ENCODE measurements at places on chromosomes 3 and 15.

GRCh38 chr3:25405335-25405734, 22.7 kb upstream of the RARB start:
- no peak for DNase-seq

GRCh38 chr3:24562895-24563294, 68.2 kb upstream of the THRB start:
- no peak for DNase-seq

DNA sequence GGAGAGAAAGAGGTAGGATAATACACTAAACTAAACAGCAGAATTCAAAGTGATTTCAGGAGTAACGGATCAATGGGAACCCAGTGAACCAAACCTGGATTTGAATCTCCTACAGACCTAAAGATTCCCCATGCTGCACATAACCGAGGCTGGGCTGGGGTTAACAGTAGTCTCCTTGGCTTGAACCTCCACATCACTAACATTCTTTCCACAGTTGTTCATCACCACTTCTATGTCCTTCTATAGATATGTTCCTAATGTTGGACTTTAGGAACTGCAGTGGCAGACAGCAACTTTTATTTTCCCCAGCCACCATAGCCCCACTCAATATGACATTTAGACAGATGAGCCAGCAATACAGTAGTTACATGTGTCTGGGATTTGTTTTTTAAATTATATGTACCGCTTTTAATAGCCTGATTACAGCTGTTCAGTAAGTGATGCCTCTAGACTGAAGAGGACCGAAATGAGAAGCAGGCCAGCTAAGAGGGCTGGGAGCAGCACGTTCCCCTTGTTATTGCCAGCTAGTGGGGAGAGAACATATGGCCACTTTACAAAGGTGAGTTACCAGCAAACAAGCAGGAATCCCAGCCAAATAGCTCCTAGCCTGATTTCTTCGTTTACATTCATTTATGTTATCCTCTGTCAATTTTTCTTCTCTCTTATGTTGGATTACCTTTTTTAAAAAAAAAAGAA, 472.6 kb upstream of the CDIN1 start:
- DNase-seq: no peak

DNA sequence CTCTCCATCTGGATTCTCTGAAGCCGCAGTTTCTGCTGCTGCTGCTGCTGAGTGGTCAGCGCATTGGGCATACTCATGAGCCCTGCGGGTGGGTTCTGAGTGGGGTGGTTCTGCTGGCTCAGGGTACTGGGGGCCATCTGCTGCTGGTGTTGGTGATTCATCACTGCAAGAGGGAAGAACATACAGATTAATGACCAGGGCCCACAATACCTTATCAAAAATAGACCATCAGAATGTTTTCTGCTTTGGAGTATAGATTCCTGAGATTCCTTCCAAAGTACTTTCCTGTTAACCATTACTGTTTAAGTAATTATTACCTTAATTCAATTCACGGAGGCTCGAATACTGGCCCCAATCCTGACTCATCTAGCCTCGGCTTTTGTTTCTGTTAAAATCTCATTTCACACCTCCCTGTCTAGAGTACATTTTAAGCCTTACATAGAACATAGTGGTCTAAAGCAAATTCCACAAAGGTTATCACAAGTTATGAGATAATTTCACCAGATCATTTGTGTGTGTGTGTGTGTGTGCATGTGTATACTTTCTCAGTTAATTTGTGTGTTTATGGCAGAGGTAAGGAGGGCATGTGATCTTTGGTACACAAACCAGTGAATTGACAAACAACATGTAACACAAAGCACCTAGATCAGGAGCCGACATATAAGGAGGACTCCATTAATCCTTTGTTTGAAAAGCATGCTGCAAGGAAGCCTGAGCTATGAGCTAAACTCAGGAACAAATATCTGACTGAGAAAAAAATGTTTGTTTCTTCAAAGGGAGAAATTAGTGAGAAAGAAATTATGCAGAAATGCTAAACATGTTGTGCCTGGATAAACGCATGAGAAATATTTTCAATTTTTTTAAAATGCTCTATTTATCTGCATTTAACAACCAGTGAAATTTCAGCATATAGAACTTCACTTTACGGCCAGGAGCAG, 68.1 kb downstream of the TM4SF4 start:
- DNase-seq: no peak

DNA sequence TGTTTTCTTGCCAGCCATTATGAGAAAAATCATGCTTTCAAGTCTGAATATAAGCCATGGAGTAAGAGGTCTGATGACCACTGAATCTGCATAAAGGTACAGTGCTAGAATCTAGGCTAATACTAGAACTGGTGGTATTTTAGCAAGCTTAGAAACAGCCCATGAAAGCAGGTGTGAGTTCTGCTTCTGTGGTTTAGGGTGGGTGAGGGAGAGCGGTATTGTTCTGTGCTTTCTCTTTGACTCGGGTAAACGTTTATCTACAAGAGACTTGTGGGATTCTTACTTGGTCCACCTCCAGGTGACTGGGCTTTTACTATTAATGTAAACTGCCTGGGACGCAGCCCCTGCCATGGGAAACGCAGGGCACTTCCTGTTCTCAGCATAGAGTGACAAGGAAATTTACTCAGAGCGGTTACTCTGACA, 55.2 kb downstream of the PGPEP1L start:
- no peak for DNase-seq

- DNase-seq: no peak
Observed at GRCh38 chr3:46245146-46245545, 2.9 kb downstream of the CCR3 start.

DNA sequence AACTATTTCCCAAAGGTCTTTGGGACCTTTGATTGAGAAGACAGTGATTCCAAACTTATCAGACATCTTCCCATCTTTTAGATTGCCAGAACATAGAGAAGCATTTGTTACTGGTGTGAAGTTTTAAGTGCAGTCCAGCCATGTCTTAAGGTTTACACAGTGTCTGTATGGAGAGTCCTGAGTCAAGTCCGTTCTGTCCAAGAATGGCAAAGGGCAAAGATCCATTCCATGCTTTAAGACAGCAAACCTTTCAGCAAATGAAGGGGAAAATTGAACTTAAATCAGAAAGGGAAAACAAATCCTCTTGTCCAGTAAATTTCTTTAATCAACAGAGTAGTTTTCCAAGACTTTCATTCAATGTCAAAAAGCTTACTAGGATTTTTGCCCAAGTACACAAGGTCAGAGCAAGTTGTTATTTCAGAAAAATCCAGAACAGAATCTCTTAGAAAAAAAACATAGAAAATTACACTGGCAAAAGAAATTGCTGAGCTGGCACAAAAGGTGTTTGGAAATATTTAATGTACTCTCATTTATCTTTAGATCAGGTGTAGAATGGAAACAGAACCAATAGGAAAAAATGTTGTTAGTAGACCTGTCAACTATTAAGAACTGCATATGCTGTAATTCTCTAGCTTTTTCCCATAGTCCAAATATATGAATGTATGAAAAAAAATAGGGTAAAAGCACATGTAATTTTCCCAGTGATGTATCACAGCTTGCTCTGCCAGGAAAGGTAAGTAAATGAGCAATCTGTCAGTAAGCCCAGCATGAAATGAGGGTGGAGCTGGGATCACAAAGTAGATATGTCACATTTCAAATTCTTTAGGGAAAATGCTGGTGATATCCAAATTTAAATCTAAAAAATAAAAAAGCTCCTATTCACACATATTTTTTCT, 1099.9 kb downstream of the TUSC7 start:
- DNase-seq: no peak

DNA sequence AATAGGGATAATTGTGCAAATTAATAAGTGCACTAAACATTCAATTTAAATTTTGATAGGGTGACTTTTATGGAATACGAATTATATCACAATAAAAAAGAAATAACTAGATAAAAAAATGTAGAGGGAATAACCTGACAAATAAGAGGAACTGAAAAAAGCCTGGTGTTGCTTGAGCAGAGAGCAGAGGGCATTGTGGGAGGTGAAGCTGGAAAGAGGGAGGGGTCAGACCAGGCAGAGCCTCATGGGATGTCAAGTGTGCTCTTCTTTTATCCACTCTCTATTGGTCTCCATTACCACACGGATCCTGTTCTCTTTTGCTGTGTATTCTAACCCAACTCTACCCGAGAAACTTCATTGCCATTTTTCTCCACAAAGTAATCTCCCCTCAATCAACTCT, 264.0 kb upstream of the CRBN start:
- DNase-seq: no peak

- DNase-seq: no peak
Observed at GRCh38 chr3:181134873-181135272, 145.3 kb upstream of the DNAJC19 start.

- DNase-seq: no peak
Observed at GRCh38 chr3:4997946-4998345, 18.7 kb downstream of the BHLHE40 start.

GRCh38 chr3:151593928-151594327, 133.1 kb upstream of the IGSF10 start:
- DNase-seq: no peak

DNA sequence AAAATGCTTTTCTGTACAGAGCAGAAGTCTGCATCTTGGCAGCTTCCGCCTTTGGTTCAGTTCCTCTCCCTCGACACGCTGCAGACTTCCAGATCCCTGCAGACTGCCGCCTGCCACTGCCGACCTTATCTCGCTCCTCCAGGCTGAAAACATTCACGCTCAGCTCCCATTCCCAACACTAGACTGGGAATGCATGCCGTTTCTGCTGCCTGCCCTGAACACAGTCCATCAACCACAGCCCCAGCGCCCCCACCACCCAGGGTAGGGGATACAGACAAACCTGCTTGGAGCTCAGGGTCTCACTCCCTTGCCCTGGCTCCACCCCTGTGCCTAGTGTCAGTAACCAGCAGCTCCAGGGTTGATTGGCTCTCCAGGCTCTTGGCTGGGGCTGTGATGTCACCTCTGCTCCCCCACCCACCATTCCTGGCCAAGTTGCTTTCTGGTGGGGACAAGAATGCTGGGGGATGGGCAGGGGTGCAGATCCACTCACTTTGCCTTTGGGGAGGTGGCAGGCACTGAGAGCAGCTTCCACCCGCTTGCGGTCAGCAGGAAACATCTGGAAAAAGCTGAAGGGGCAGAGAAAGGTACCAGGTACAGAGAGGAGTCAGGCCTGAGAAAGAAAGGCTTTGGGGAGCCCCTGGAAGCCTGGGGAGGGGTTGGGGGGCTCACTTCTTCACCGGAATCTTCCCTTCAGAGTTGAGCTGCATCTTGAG, 6.1 kb downstream of the PLCB2 start:
- no peak for DNase-seq

- DNase-seq: no peak
Observed at GRCh38 chr3:69433969-69434325, 48.1 kb upstream of the FRMD4B start.

- DNase-seq: no peak
Observed at GRCh38 chr3:125266971-125267370, 54.4 kb upstream of the SLC12A8 start.

DNA sequence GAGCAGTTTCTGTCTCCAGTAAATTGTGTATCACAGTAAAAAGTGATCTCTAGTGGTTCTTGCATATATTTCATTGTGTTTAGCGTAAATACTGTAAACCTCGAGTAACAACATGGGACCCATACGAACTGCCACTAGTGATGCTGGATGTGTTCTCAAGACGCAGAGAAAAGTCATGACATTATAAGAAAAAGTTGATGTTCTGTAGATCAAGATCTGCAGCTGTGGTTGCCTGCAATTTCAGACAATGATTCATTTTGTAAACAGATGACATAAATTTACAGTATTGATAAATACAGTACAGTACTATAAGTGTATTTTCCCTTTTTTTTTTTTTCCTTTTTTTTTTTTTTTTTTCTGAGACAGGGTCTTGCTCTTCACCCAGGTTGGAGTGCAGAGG, 100.1 kb downstream of the DPH6 start:
- no peak for DNase-seq

- no peak for DNase-seq
Observed at GRCh38 chr15:93063796-93064690, 25.0 kb downstream of the RGMA start.

DNA sequence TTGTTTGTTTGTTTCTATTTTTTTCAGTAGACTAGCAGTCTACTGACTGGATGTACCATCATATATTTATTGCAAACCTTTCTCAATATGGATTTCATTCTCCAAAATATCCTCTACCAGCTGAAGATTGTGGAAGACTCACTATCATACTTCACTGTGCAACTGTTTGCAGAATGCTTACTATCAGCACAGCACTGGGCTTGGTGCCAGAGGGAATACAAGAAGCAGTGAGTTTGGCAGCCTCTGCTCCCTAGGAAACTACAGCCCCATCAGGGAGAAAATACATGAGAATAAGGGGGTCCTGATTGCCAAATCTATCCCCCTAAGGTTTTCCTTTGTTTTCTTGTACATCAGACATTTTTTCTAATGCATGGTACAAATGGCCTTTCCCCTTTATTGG, 27.5 kb downstream of the AQP9 start:
- DNase-seq: no peak

DNA sequence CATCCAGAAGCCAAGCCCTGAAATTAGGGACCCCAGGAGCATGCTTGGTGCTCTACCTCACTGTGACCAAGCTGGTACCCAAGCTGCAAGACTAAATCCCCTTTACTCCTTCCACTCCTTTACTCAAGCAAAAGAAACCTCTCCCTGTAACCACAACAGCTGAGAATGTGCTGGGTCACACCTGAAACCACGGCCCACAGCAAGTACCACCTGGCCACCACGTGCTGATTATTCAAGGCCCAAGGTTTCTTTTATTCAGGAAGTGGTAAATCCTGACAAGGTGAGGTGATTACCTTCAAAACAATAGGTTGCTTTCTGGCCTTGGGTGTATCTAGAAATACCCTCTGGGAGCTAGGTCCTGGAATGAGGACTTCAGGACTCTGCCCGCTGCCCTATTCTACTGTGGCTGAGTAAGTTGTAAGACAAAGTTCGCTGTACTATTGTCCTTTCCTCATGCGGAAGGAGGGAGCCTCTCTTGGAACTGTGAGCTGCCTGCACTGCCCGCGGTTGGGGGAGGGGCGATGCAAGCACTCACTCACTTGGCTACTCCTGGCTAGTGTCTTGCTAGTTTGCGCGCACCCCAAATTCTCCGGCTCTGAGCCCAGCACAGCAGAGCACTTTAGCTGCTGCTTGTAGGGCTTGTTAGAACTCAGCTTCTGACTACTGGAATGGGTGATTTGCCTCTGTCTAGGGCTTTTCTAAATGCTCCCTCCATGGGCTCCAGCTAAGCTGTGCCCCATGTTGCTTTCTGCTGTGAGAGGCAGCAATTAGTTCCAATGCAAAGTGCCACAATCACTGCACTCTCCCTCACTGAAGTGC, 487.1 kb upstream of the CNTN3 start:
- no peak for DNase-seq

DNA sequence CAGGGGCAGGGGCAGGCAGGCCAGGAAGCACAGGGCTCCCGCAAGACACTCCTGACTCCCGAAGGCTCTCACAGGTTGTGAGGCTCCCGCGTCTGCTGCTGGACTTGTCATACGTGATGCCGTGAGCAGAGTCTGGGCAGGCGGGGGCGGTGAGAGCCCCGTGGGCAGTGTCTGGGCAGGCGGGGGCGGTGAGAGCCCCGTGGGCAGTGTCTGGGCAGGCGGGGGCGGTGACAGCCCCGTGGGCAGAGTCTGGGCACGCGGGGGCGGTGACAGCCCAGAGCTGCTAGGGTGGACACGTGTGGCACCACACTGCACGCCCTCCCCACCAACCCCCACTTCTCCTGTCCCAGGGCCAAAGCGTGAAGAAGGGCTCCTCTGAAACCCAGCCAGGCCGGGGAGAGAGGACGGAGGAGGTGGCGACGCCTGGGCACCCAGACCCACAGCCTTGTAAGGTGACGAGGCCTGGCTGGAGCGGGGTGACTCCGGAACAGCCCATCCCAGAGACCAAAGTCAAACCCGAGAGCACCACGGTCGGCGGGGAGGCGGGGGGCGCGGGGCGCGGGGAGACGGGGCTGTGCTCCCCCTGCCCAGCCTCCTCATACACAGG, 35.0 kb downstream of the TNK2 start:
- DNase-seq: no peak
